BJ (cell line): ENCODE measurements at places on chromosomes 13 and 19.

GRCh38 chr13:44243198-44243857 lies 130.3 kb upstream of the SERP2 start:
- DNase-seq, result no peak

DNA sequence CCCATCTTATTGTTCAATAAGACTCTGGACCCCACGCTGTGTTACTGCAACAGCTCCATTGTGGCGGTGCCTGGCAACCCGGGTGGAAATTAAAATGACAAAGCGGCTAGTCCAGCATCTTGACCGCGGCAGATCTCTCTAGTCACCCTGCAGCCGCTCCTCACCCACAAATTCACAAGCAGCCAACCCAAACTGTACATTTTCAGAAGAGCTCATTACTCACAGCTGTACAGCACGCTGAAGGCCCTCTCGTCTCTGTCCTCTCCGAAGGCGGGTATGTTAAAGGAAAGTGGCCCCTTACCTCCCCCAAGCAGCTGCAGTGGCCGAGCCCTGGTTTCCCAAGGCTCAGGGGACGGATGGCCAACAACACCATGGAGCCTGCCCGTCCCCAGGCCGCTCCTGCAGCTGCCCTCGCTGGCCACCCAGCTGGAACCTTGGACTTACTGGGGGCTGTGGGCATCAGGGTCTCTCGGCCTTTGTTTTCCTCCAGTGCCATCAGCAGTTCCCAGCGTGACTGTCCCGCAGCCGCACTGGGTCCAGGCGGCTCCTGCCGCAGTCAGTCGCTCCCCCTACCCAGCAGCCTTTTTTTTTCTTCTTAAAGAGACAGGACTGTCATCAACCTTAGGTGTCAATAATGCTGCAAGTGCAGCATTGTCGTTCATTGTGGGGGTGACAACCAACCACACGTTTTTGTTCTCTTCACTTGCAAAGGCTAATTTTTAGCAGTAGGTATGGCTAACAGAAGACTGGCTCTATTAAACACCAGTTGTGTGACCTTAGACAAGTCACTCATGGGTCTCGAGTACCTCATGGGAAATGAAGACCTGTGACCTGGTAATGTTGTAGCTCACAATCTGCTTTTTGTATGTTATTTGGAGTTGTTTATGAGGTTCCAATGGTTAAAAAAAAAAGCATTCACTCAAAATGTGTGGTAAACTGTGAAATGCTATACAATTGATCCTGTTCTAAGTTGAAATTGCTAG lies at the start of gene SACS:
SACS (minus strand) TSS at position 532 of the 983 bp plus-strand sequence. CDS start 22,463 bp downstream, outside the sequence.
- DNase-seq, result no peak

DNA sequence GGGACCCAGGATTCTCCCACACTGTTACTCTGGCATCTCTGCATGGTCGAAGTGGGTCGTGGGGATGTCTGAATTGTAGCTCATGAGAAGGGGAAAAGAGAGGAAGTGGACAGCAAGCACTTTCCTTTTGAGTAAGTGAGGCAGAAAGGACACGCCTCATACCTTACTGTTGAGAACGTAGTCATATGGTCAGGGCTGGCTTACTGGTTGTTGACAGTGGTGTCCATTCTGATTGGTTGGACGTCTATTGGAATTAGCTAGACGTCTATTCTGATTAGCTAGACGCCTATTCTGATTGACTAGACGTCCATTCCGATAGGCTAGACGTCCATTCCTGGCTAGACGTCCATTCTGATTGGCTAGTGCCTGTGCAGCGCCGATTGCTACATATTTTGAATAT lies 12.4 kb downstream of the GRIN2D start:
- DNase-seq, result no peak

DNA sequence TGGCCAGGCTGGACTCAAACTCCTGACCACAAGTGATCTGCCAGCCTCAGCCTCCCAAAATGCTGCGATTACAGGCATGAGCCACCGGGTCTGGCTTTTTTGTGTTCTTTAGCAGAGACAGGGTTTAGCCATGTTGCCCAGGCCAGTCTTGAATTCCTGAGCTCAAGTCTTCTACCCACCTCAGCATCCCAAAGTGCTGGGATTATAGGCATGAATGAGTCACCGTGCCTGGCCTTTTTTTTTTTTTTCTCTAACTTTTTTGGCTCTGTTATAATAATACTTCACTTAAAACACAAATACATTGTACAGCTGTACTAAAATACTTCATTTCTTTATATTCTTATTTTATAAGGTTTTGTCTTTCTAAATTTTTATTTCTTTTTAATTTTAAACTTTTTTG lies 599.5 kb upstream of the PCDH9 start:
- DNase-seq, result no peak

DNA sequence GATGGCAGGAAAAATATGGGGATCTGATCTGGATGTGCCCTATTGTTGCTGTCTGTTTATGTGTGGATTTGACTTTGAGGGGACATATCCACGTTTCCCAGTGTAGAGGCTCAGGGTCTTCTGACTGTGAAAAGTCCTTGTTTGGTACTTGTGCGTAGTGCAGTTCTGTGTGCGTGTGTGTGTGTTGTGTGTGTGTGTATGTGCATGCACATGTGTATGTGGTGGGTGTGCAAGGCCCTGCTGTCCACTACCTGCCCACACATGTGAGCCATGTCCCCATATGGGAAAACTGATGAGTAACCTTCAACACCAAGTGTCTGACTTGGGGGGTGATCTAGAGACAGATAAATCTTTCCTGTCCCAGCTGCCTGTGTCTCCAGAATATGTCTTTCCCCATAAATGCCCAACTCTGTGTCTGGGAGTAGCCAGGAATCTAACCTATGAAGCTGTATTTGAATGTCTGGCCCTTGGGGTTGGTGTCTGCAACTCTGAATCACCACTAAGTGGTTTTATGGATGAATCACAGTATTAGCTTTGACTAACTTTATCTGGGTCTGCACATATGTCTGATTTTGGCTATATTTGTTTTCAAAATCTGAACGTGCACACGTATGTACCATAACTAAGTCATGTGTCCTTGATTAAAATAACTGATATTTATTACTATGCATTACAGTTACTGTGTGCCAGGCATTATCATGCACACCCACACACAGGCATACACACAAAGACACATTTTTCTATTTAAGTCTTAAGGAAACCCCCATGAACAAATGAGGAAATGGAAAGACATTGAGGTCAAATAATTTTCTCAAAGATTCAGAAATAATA lies 17.4 kb downstream of the KLK2 start:
- no peak for DNase-seq

- DNase-seq, result no peak
Observed at GRCh38 chr19:5814123-5814851, 9.4 kb downstream of the NRTN start.

GRCh38 chr19:17739121-17739875 lies 12.0 kb upstream of the FCHO1 start:
- no peak for DNase-seq

- no peak for DNase-seq
Observed at GRCh38 chr19:9856609-9857008, 21.5 kb downstream of the PIN1 start.

GRCh38 chr19:21532904-21533303 lies 27.5 kb downstream of the ZNF429 start:
- no peak for DNase-seq

GRCh38 chr13:70613295-70613694 lies 505.0 kb upstream of the KLHL1 start:
- no peak for DNase-seq

- no peak for DNase-seq
Observed at GRCh38 chr19:42165146-42165545, 32.9 kb upstream of the POU2F2 start.

DNA sequence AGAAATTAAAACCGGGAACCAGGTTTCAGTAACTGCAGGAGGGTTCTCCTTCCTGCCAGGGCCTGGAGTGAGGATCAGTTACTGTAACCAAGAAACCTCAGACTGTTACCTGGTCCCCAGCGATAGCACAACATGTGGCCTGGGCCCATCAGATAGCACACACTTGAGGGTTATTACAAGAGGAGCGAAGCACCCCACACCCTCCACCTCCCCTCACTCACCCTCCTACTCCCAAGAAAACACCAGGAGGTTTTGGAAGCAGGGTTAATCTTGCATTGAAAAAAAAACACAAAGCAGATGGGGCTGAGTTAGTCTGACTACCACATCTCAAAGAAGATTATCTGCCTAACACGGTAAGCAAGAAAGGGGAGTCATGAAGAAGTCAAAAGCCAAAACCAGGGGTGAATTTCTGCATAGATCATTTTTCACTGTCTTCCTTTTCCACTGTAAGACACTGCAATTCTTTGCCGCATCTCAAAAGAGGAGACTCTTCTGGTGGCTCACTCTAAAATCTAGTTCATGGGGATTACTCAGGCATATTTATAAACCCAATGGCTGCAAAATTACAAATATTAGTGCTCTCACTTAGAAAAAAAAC lies 75.9 kb upstream of the DOCK9 start:
- DNase-seq, result no peak
